Neuronal stem cell (in vitro differentiated cells): ENCODE measurements at places on chromosomes 3 and 15.

GRCh38 chr3:178203650-178204049 lies 332.6 kb upstream of the KCNMB2 start:
- DNase-seq = no peak

DNA sequence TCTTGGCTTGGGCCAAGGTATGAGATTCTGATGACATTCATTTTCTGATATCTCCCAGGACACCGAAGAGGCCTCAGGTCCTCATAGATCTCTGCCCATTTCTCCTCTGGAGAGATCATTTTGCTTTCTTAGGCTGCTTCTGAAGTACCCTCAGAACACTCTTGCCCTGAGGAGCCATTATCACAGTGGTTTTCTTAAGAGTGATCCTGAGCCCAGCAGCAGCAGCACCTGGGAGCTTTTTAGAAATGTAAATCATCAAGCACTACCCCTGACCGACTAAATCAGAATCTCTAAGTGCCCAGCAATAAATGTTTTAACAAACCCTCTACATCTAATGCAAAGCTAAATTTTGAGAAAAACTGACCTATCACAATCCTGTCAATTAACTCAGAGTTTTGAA lies 40.6 kb upstream of the SLC9A9 start:
- DNase-seq = no peak

DNA sequence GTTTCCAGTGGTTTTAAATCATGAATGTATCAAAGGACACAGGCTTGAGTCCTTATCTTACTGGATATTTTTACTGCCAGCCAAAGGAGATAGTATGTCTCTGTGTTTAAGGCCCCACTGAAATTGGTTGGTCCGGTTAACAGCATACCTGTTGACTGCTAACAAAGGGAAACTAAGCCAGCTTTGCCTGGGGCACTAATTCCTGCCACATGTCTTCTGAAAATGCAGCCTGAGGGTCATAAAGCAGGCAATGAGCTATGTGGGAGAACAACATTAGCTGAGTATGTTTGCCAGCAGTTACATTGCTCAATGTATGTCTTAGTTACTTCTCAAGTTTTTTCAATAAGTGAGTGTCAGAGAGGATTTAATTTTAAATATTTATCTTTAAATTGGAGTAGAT lies 12.4 kb downstream of the PLS1 start:
- no peak for DNase-seq

- DNase-seq = peak; percentile 44
These were observed 225.9 kb upstream of the C2CD4B start for GRCh38 chr15:62390791-62391640.

DNA sequence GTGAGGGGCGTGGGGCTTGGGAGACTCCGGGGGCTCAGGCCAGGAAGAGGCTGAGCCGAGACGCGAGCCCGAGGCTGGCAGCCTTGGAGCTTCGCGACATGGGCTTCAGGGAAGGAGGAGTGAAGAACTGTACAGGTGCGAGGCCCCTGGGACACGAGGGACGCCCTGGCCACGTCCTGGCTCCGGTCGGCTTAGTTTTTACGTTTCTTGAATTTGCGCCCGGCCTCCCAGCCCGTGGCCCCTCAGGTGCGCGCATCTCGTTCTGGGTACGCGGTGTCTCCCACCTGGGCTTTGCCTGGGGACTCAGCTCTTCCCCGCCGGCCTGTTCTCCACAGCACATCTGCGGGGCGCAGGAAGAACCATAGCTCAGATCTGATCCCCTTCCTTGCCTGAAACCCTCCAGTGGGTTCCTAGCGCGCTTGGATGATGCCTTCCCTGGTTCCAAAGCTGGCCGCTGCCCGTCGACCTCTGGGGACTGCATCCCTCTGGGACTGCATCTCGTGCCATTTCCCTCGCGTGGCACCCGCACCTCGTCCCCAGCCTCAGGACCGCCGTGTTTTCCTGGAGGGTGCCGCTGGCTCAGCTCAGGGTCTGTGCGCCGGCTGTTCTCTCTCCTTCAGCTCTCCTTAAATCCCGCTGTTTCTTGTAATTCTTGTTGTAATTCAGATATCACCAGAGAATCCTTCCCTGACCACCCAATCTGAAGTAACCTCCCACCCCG lies 614 bp downstream of the CHCHD6 start:
- DNase-seq = no peak

DNA sequence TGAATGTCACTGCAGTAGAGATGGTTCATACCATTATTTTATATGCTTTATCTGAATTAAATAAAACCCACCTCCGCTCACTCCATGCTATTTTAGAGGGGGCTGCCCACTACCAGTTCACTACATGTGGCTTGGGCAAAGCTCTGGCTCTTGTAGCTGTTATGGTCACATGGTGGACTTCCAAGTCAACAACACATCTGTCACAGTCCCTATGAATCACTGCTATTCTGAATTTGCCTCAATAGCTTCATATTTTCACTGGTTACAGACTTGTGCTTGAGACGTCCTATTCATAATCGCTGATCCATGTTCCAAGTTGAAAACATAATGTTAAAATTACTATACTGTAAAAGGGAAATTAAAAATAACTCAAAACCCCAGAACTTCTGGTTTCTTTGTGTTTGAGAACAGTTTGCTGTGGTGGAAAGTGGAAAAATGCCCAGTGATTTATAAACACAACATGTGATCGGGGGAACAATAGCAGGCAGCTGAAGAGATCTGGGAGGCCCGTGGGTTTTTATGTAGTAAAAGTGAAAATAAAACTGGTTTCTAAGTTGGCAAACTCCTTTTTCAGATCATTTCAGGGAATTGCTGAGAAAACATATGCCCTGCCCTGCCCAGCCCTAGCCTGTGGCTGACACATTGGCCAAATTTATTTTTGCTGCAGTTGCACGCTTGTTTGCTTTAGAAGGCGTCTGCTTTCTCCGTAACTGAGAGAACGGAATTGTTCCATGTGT lies 128.8 kb upstream of the PRR23C start:
- no peak for DNase-seq

- DNase-seq = no peak
These were observed 246.7 kb upstream of the CBLB start for GRCh38 chr3:106115557-106115956.

DNA sequence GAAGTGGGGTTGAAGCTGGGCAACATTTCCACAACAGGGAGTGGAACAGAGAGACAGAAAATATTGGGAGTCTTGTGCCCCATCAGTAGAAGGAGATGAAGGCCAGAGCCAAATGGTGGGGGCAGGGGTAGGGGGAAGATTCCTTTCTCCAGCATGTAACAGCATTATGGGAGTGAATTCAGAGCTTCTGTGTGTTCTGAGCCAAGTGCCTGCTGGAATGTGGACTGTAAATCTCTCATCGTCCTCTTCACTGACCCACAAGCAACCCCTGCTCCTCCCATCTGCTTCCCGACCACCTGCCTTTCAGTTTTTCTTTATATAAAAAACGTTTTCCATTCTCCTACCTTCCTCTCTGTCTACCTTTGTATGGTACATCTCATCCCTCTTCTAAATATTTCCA lies 344.2 kb upstream of the TPRG1 start:
- DNase-seq = no peak

- no peak for DNase-seq
These were observed 68.0 kb downstream of the FBN1 start for GRCh38 chr15:48577469-48577868.

DNA sequence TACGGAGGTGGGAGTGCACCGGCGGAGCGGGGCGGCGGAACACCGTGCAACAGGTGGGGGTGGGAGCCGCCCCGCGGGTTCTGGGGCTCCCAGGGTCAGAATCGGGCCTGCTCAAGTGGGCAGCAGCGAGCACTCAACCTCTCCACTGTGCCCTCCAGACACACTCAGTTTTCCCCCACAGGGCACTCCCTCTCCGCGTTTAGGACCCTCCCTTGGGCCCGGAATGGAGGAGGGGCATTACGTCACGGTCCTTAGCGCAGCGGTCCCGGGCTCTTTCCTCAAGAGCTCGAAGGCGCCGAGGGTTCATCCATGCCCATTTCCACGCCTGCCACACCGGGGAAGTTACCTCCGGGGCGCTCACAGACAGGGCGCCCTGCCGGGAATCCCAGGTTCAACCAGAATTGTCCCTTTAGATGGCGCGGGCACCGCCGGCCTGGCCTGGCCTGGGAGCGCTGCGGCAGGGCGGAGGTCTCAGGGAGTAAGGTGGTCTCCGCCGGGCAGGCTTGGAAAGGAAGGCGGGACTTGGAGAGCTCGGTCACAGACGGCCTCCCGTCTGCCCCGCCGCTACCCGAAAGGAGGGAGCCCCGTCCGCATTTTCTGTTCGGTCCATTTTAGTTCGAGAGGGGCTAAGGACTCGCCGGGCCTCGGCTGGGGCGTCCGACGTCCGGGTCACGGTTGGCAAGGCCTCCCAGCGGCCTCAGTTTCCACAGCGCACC lies 5.1 kb downstream of the RNU6-1 start:
- no peak for DNase-seq

DNA sequence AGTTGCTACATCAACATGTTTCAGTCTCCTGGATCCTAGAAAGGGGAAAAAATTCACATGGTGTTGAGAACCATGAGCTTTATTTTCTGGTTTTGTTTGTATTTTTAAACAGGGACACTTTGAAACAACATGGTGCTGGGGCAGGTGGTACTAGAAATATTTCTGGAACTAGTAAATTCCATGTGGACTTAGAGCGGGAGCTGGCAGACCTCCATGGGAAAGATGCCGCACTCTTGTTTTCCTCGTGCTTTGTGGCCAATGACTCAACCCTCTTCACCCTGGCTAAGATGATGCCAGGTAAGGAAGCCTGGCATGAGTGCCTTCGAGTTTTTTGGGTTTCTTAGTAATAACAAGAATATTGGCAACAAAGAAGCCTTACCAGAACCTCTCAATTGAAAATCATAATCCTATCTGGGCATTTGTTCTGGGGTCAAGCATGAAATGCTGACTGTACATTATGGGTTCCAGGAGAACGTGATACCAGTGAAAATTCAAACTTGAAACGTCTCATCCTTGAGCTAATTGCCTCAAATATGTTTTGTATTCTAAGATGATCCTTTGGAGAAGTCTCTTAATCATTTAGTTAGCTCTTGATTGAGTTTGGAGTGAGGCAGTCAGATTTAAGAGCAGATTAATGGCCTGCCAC lies 7.9 kb downstream of the ALAS1 start:
- no peak for DNase-seq

DNA sequence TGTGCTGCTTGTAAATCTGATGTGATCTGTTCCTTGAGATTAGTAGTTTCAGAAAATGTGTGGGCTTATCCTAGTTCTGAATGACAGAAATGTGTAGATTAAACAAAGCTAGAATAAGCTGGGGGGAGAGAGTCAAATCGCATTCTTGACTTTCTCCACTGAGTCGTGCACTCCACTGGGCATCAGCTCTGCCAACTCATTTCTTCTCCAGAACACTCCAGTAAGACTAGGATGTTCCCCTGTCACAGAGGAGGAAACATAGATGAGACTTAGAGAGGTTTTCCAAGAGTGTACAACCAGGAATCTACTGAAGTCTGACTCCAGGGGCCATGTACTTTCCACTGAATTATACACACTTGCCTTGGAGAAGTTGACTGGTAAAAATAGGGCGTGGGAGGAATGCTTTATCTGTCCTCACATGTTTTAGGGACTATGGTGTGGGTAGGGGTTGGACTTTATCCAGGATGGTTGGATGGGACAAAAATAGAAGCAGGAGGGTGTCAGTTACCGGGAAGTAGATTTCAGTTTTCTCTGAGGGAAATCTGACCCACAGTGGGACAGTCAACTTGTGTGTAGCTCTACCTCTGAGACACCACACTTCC lies 298.2 kb downstream of the UBE2E2 start:
- DNase-seq = no peak

GRCh38 chr3:38108649-38109579 lies 28.0 kb downstream of the ACAA1 start:
- no peak for DNase-seq

GRCh38 chr3:75140904-75141615 lies 523.1 kb upstream of the FRG2C start:
- DNase-seq = no peak

DNA sequence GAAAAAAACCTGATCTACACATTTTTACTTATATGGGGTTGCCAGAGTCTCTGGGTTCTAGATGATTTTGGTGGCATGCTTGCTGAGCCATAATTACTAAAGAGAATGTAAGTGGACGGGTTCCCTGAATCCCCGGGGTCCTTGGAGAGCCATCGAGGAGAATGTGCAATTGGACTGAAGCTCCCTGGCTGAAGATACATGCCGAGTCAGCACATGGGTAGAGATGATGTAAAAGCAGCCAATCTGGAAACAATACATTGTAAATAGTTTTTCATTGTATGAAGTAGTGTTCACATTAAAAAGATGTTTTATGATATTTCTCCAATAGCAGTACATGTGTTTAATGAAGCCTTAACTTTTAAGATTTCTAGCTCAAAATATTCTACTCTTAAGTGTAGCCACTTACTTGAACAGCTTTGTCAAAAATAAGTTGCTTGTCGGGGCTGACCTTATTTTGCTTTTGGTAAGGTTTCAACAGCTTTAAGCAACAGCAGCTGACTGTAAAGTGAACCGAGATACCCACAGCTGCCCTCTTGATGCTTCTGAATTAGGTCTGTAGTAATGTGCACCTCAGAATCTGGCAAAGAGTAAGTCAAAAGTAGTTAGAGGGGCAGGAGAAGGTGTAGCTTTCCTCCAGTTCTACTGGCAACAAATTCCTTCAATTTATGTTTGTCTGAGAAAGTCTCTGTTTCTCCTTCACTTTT lies 205.7 kb downstream of the PLCL2 start:
- DNase-seq = no peak

- DNase-seq = peak; percentile 17
These were observed 873 bp downstream of the CAPN7 start for GRCh38 chr3:15206662-15207576.

DNA sequence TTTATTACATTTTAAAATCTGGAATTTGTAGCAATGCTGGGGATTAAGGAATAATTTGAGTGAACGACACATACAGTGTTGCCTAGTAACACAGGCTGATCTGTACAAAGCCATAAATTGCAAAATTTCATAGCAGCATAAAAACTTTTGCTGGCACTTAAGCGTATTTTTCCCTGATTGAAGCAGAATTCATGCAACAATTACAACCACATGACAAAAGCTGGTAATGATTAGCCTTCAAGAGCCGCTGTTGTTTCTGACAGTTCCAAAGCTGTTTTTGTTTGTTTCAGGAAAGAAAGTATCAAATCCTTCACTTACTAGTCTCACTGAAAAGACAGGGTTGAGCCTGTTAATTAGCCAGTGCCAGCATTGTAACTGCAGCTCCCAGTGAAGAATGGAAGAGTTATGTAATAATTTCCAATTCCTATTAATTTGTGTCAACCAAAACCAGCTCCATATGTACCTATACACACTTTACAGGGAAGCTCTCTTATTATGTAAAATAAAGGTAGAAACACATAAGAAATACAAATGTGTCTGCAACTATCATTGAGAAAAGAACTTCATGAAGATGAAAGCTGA lies 60.7 kb downstream of the AGTR1 start:
- DNase-seq = peak; percentile 12
